Cerebellar nuclear complex (tissue), 1 donor: ENCODE measurements at places on chromosomes 16 and 17.
A peak's percentile ranks its signal among the peaks of the same experiment; 100 is the strongest.

DNA sequence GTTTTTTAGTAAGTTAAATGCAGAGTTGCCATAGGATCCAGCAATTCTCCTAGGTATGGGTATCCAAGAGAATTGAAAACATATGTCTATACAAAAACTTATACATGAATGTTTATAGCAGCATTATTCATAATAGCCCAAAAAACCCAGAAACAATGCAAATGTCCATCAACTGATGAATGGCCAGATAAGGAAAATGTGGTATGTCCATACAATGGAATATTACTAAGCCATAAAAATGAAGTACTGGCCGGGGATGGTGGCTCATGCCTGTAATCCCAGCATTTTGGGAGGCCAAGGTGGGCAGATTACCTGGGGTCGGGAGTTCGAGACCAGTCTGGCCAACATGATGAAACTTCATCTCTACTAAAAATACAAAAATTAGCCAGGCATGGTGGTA lies 156.1 kb upstream of the PSMD7 start:
- no peak for DNase-seq

DNA sequence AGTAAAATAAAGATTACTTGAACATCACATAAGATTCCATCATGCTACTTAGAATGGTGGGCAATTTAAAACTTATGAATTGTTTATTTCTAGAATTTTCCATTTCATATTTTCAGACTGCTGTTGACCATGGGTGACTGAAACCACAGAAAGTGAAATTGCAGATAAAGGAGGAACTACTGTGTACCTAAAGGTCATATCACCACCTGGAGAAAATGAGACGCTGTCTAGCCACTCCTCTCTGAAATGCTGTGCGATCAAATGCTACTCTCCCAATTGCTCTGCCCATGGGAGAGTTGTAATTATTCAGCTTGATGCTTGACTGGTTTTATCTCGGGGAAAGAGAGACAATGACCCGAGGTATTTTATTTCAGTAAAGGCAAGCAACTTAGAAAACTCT lies 128.9 kb upstream of the ERCC4 start:
- DNase-seq = no peak

DNA sequence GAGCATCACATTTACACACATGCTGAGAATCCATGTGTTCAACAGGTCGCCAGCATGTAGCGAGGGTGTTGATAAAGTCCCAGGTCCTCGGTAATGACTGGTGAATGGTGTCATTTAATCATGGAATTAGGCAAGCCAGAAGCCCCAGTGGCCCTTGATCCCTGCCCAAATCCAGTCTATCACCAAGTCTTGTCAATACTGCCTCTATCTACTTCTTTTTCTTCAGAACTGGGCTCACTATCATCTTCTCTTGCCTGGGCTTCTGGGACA lies 31.3 kb upstream of the MED13 start:
- no peak for DNase-seq

DNA sequence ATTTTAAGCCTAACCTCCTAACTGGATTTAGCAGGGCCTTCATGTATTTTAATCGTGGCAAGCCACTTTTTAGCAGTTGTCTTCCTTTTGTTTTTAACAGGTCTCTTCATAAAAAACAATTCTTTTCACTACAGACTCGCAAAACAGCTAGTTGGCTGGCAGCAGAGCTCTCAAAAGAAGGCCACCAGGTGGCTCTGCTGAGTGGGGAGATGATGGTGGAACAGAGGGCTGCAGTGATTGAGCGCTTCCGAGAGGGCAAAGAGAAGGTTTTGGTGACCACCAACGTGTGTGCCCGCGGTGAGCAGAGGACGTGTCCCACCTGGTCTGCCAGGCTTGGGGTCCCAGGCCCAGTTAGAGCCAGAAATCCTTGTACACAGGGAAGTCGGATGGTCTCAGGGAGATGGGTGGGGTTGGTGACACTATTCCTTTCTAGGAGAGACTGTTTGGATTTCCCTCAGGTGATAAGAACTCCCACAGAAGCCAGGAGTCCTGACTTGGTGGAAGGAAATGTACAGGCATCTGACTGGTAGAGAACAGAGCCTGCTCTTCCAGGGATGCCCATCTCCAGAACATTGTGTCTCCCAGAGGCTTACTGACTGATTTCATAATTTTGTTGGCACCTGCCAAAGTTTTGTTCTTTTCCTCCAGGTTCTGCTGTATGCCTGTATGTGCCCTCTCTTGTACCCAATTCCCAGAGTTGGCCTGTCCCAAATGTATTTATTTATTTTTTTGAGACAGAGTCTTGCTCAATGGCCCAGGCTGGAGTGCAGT lies 14.9 kb upstream of the DDX19A start:
- no peak for DNase-seq

DNA sequence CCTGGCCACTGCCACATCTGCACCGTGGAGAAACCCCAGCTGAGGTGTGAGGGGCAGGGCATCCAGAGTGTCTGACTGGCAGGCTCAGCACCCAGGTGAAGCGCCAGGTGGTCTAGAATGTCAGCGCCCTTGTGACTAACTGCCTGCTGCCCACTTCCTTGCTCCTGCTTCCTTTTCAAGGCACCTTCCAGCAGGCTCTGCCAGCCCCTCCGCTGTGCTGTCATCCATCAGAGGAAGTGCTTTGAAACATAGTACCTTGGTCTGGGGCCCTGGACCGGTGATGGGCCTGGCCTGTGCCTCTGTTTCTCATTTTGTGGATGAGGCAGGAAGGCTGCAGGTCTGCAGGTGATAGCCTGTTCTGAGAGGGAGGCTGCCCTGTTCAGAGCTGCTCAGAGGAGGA lies 5.5 kb downstream of the SPNS2 start:
- no peak for DNase-seq

DNA sequence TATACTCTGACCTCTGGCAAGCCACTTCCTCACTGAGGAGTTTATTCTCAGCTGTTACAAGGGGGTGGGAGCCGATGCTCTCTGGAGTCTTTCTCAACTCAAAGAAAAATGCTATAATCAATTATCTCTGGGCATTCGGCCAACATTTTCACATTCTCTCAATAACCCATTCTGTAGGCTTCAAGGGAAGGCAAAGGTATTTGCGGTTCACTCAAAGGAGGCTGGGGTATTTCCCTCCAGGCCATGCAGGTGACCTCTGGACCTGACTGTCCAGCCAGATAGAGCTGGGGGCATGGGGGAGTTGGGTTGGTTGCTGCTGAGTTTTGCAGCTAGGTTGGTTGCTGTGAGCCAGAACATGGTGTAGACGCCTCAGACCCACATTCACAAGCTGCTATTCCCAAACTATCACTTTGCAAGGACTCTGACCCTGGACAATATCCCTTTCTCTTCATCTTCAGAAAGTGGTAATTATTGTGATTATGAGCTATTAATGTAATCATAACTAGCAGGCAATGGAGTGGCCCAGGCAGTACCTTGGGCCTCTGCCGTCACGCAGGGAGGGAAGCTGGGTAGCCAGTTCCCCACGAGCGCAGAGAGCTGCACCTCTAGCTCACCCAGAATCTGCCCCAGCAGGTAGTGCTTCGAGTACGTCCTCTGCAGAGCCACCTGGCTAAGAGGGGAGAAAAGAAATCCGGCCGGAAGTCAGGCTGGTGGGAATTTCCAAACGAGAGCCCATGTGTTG lies 42.1 kb downstream of the AIPL1 start:
- no peak for DNase-seq

DNA sequence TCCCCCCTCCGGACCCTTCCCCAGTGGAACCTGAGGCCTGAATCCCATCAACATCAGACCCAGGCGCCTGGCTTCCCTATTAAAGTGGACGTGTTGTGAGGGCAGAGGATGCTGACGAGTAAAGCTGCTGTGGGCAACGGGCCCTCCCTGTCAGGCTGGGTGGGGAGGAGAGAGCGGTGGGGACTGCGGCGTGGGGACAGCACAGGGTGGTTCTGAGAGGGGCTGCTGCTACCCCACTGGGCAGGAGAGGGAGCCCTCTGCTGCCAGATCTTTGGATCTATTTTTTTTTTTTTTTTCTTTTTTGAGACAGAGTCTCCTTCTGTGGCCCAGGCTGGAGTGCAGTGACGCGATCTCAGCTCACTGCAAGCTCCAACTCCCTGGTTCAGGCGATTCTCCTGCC lies 5.9 kb downstream of the CA5A start:
- no peak for DNase-seq

- no peak for DNase-seq
These were observed 50.0 kb downstream of the DNAH2 start for GRCh38 chr17:7767405-7768021.

- peak; percentile 45 for DNase-seq
These were observed 12.7 kb upstream of the ARHGAP23 start for GRCh38 chr17:38415250-38416194.

DNA sequence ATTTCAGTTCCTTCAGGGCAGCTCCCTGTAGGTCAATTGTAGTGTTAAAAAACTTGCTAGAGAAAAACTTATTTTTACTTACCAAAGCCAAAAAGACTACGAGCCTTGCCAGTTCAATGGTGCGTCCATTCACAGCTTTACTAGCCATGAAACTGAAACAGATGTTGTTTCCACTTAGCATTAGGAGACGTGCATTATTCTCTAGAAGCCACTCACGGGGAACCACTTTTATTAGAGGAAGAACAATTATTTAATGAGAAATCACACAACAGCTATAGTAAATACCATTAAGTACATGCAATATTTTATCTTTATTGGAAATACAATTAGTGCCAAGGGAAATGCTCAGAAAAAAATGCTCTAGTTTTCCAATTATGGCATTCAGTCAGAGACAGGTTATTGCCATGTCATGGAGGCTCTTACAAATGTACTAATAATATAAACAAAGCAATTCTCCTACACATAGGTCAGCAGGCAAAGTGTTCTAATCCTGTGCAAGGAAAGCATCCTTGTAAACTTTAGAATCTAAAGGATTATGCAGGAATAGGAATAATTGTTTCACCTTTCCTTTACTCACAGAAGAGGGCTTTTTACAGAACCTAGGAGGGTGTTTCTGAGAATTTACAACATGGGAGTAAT lies 17.4 kb downstream of the LASP1NB start:
- no peak for DNase-seq

DNA sequence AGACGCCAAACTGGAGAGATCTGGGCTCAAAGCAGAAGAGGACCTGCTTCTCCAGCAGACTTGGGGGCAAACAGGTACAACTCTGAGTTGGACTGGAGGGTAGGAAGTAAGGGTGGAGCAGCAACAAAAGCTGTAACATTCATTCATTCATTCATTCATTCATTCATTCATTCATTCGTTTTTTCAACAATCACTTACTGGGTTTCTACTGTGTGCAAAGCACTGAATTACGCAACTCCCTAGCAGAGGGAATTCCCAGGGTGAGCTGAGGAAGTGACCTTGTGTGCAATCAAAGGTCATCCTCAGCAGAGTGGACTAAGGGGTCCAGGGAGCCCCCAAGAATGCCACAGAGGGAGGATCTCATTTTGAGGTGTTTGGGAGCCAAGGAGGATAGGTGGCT lies 231.1 kb upstream of the SDK2 start:
- no peak for DNase-seq

DNA sequence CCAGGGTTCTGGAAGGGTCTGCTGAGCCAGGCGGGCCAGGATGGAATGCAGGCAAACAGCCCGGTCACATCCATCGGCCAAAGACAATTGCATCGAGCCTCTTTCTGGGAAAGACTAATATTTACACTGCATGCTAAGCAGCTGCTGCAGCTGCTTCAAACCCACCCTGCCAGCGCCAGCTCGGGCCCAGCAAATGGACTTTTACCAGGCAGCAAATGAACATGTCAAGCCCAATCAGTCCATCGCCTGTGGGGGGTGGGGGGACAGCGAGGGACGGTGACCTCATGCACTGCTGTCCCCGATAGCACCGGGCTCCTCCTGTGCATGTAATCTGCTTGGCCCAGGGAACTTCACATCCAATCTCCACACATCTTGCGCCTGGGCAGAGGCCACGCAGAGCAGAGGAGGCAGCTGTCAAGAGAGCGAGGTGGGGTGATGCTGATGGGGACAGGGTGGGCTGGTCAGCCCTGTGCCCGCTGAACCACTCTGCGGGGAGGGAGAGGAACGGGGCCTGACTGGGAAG lies 39.4 kb upstream of the CDH5 start:
- no peak for DNase-seq

DNA sequence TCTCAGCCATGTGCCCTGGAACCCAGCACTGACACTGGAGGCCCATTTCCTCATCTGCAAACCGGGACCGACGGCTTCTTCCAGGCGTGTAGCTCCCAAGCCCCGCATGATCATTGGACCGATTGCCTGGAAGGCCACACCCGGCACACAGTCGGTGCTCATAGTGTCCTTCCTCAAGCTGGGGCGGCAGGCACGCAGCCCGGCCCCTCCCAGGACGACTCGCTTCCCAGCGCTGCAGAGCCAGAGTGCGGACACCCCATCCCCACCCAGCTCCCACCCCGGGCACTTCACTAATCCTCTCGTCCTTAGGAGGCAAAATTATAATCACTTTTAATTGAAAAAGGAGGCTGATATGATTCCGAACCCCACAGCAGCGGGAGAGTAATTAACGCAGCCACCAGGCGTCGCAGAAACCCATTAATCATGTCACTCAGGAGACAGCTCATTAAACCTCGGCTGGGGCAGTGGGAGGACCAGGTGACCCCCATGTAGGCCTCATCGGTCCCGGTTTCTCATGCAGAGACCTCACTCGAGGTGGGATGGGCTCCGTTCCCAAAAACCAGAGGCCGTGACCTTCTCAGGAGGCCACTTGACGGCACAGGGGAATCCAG lies 33.1 kb downstream of the ZNF469 start:
- DNase-seq = no peak

DNA sequence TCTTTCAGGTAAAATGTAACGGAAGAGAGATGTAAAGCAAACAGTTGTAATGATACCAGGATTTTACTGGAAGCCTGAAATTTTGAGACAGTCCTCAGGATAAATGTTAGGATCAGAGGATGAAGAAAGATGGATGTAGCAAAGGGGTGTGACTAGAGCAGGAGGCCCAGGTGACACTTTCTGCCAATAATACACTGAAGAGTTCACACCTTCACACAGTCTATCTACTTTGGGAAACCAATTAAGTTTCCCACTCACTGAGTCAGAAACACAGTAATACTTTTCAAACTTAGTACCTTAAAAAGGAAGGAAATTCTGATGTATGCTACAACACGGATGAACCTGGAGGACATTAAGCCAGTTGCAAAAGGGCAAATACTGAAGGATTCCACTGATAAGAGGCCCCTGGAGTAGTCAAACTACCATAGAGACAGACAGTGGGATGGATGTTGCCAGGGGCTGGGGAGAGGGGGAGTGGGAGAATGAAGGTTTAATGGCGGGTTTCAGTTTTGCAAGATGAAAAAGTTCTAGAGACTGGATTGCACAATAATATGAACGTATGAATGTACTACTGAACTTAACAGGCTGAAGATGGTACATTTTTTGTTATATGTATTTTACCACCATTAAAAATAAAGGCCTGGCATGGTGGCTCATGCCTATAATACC lies 62.3 kb downstream of the CYTH1 start:
- no peak for DNase-seq
